ENCODE measurements at places on chromosomes 3 and 15. TPM values are rescaled to one million over a fixed set of nuclear protein-coding genes. Genes with fewer than 3 reads are reported as not detected.

The IL17RD gene
- total RNA-seq = 38.1 TPM

The SEMA5B gene
- total RNA-seq = 9.8 TPM

The ISLR2 gene
- total RNA-seq = 168 TPM

- DNase-seq = no peak
Measured at GRCh38 chr3:31289584-31289983, 243.1 kb upstream of the STT3B start.

GRCh38 chr3:61454801-61455200 is 106.6 kb upstream of the PTPRG start:
- no peak for DNase-seq

GRCh38 chr15:62904041-62904910 is 138.3 kb upstream of the TPM1 start:
- no peak for DNase-seq

- no peak for DNase-seq
Measured at GRCh38 chr3:185874119-185874518, 49.3 kb upstream of the IGF2BP2 start.

GRCh38 chr3:27426926-27427325 is 57.3 kb downstream of the SLC4A7 start:
- DNase-seq = no peak
